Hematopoietic multipotent progenitor cell (in vitro differentiated cells): ENCODE measurements at places on chromosomes 6 and 20.

GRCh38 chr20:47389867-47390347, 33.4 kb upstream of the ZMYND8 start:
- no peak for DNase-seq

GRCh38 chr6:97215157-97215769, 67.8 kb downstream of the MMS22L start:
- no peak for DNase-seq

DNA sequence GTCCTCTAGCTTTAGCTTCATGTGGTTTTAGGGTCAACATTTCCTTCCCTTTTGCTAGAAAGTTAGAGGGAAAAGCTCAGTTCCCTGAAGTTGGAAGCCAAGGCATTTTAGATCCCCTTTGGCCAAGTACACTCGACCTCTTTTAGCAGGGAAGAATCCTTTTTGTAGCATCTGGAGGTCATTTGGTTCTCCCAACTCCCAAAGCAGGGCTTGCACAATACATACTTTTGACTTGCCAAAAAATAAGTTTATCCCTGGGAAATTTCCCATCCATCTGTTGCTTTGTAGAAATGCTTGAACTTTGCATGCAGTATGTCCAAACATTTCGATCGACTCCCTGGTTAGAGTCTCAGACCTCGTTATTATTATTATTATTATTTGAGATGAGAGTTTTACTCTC, 4.6 kb upstream of the EDEM2 start:
- no peak for DNase-seq

GRCh38 chr6:37100745-37101144, 69.2 kb upstream of the PIM1 start:
- no peak for DNase-seq

GRCh38 chr20:63120808-63121090, 95.2 kb downstream of the YTHDF1 start:
- DNase-seq = no peak

DNA sequence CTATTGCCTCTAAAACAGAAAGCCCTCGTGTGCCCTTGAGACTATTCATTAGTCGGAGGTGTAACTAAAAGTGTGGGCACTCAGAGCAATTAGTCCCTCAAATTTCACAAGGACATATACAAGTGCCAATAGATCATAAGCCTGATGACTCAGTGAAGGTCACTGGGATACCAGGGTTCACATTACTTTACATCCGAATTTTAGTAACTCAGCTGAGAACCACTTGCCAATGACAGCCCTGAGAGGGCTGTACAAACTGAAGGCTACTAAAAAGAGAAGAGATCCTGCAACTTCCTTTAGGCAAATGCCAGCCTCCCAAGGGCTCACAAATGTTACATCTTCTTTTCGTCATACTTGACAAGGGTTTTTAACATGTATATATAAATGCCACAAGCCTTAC, 369.6 kb downstream of the TENT5A start:
- DNase-seq = no peak

DNA sequence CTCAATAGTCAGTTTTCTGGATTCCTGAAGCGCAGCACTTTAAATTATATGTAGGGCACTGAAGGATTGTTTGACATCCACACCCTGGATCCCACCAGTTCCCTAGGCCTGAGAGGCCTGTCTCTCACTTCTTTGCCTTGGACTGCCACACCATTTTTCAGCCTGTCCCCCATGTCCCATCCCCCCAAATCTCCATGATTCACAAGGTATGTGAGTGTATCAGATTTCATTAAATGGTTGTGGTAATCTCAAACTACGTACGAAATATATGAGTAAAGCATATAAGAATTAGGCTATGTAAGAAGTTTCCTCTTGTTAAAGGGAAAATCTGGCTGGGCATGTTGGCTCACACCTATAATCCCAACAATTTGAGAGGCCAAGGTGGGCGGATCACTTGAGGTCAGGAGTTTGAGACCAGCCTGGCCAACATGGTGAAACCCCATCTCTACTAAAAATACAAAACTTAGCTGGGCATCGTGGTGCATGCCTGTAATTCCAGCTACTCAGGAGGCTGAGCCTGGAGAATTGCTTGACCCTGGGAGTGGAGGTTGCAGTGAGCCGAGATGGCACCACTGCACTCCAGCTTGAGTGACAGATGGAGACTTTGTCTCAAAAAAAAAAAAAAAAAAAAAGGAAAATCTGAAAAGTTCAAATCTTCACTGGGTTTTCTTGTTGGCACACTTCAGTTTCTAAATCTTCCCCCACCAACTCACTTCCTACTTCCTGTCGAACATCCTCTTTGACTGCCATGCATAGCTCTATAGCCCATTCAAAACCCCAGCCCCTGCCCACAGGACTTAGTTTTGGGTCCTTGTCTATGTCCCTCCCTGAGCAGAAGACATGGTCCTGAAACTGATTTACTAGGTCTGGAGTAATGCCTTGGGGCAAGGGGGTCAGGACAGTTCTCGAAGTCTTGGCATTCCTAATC, 97.3 kb upstream of the SHLD1 start:
- DNase-seq = no peak

DNA sequence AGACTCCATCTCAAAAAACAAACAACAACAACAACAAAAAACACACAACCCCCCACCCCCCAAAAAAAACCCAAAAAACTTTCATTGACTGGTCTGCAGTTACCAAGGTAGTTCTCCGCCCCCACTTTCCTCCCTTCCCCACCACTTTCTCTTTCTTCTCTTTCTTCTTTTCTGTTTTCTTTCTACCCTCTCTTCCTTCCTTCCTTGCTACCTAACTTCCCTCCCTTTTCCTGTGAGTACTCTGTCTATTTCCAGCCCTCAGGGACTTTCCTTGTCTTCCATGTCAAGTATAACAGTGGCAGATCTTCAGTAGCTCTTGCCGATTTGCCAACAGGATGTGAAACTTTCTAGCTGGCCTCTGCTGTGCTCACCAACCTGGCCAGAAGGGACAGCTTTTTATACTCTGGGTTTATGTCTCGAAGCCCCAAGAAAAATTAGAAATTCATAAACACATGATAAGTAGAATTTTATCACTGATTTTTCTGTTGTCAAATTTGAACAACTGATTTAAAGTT, 399.5 kb downstream of the QKI start:
- no peak for DNase-seq

GRCh38 chr6:100099189-100100074, 105.4 kb upstream of the MCHR2 start:
- DNase-seq = no peak

DNA sequence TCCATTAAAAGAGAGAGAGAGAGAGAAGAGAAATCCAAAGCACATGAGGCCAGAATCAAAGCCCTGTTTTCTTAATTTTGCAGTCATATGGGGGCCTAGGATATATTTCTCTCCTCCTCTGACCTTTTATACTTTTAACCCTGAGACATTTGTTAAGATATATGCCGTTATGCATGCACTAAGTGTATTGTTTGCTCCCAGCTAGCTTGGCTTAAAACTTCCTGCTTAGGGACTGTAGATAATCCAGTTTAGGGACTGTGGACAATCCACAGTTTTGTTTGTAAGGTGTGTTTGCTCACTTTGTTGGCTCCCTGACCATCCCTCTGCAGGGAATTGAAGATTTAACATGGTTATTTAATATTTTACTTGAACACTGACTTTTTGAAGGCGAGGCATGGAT, 166.3 kb upstream of the TSHZ2 start:
- no peak for DNase-seq

DNA sequence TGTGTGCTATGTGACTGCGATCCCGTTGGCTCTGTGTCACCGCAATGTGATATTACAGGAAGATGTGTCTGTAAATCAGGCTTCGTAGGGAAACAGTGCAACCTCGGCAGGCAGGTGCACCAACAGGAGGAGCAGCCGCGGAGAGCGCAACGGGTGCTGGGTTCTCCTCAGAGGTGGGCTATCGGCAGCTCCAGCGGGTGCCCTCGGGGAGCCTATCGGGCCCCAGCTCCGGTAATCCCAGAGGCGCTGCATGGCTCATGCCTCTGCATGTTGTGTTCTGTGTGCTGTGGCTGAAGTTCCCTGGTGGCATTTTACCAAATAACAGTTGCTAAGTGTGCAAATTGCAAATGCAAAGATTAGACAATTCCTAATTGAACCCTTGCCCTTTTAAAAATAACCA, 409.9 kb downstream of the LAMA2 start:
- DNase-seq = no peak

DNA sequence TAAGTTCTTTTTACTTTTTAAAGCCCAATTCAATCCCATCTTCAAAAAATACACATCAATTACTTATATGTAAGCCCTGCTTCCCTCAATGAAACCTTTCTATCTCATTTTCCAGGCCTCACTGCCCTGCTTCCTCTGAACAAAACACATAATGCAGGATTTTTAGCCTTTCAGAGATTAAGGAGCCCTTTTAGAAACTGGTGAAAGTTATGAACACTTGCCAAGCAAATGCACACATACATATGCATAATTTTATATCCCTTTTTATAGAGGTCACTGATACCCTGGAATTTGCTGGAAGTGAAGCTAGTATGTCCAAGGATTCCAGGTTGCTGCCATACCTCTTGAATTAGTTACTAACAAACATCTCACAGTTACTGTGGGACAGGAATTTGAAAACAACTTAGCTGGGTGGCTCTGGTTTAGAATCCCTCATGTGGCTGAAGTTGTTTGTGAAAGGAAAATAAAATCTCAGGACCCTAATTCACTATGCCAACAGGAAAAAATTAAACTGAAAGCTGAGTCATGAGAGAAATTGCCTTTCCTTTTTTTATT, 75.8 kb downstream of the UBE3D start:
- DNase-seq = no peak

DNA sequence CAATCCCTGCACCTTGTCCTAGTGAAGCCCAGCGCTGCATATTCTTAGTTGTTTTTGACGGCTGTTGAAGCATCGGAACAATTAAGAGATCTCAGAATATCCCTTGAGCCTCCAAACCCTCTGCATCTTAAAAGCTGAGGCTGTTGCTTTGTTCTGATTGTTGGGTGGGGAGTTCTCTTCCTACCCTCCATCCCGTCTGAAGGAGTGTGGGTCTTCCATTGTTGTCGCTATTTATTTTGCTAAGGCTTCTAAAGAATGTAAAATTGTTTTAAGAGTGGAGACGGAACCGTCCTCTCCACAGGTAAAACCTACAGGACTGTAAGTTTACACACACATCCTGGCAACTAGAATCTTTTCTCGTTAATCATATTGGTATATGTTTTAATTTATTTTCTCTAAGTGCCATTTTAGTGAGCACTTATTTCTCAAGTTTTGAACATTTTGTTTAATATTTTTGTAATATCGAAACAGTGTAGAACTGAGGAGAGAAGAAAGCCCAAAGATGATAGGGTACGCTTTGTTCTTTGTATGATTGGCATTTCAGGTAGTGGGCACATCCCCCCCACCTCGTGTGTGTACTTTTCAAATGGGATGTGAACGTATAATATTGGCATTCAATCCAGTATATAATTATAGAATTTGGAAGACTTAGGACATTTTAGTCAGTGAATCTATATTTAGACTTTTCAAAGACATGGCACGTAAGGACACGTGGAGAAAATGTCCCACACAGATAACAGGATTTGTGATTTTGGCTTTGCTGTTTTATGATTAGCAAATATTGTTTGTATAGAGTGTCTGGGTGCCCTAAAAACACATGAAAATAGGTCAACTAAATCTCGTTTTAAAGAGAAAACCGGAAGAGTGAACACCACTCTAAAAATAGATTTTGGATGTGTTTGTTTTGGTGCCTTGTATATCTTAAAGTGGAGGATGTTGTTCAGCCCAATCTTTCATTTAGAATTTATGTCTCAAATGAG, 1.3 kb downstream of the RNF146 start:
- DNase-seq = no peak

GRCh38 chr6:99016355-99016754, 68.6 kb upstream of the FBXL4 start:
- peak; percentile 74 for DNase-seq

DNA sequence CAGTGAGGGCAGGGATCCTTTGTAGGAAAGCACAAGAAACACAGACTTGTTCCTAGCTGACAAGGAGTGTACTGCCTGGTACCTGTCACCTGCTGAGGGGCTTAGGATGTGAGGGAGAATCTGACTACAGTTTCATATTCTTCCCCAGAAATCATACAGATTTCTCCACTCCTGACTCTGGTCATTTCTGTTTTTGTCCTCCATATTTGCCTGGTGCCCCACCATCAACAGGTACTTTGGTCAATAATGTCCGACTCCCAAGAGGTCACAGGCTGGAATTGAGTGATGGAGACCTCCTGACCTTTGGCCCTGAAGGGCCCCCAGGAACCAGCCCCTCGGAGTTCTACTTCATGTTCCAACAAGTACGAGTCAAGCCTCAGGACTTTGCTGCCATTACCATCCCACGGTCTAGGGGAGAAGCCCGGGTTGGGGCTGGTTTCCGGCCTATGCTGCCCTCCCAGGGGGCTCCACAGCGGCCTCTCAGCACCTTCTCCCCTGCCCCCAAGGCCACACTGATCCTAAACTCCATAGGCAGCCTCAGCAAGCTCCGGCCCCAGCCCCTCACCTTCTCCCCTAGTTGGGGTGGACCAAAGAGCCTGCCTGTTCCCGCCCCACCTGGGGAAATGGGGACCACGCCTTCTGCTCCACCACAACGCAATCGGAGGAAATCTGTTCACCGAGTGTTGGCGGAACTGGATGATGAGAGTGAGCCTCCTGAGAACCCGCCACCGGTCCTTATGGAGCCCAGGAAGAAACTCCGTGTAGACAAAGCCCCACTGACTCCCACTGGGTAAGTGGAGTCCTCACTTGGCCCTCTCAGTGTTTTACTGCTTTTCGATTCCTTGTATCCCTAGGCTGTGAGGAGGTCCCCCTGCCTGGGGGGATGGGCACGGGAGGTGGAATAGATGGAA, 3.1 kb downstream of the TCF19 start:
- DNase-seq = no peak

GRCh38 chr6:113994934-113995342, 24.0 kb upstream of the HDAC2 start:
- peak; percentile 33 for DNase-seq

- peak; percentile 35 for DNase-seq
These were observed 644.2 kb upstream of the GJE1 start for GRCh38 chr6:141488488-141488887.

DNA sequence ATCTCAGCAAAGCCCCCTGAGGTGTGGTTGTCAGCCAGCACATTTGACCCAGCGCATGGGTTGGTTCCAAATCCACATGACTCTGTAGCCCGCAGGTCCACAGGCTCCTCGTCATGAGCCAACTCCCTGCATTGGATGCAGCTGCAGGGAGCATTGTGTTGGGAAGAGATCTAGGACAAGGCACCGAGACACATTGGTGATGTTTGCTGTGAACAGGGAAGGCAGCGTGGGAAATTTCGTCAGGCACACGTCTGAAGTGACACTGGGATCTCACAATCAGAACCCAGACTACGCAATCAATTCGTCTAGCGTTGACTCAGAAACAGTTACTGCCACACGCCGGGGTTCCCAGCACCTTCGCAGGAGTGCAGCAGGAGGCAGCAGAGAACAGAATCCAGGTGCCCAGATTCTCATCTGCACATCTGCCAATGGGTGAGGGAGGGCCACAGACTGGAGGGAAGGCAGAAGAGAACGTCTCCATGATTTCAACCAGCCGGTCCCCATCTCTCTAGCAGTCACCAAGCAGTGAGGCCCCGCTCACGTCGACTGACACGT, 177.0 kb downstream of the TTLL2 start:
- DNase-seq = no peak
